A549 treated with CORT108297 at 1 μM for 4 hours (cell line): ENCODE measurements at places on chromosomes 7 and 10. TPM values are rescaled to one million over a fixed set of nuclear protein-coding genes. Genes with fewer than 3 reads are reported as not detected.

Gene SPDYE8
- not detected in 5 replicates for total RNA-seq

Gene OPALIN
- total RNA-seq: not detected in 5 replicates

Gene ACSL5
- total RNA-seq: 0.08 to 0.23 TPM (median 0.12 TPM) in 5 replicates

Gene TSPAN33
- total RNA-seq: 5.3 to 6.8 TPM (median 6.0 TPM) in 5 replicates

Gene H2BK1
- total RNA-seq: not detected in 5 replicates

Gene CRTAC1
- total RNA-seq: 1.2 to 1.9 TPM (median 1.4 TPM) in 5 replicates

Gene ZEB1
- total RNA-seq: 6.1 to 9.2 TPM (median 8.6 TPM) in 5 replicates

Gene ACTR1A
- total RNA-seq: 84.4 to 101 TPM (median 91.9 TPM) in 5 replicates

Gene HMX3
- 0.09 TPM in 1 of 5 replicates, not detected in the others for total RNA-seq

Gene TEX36
- not detected in 5 replicates for total RNA-seq
